ENCODE measurements at places on chromosomes 5 and 9.

DNA sequence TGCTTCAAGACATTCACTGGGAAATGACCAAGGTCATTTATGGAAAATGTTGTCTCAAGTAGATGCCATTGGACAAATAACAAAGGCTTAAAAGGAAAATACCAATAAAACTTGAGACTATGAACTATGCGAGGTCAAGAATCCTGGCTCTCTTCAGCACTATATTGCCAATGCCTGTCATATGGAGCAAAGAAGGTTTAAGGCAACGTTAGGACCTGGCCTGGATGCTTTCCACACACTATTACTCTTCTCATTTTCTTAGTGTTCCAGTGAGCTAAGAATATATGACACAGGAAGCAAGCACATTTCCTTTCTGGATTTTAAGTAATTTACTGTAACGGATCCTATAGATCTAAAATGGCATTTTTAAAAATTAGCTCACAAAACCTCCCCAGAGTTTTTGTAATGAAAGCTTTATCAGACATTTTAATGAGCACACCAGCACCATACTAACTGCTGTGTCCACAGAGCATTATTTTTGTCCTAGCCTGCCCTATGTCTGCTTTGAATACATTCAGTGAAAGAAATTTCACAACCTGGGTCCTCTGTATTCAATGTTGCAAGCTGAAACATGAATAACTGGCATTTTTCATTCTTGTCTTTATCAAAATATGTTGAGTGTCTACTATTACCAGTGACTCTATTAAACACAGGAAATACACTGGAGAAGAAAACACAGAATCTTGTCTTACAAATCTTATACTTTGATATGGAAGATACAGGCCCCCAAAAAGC, 315.6 kb downstream of the CETN3 start:
- DNase-seq = no peak

DNA sequence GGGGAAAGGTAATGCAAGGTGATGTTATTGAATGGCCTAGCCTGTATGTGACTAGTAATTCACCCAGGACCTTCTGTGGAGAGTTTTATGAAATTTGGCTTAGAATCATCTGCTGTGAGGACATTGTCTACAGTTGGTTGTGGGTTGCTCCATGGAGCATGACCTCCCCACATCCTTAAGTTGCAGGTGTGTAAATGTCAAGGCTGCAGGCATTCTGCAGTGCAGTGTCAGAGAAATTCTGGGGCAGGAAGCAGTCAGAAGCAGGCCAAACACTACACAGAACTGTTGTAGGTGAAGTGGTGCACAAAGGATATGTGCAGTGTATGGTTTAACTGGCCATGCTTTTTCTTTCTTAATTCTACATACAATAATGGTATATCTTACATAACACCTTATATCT, 588.3 kb downstream of the EBF1 start:
- no peak for DNase-seq

DNA sequence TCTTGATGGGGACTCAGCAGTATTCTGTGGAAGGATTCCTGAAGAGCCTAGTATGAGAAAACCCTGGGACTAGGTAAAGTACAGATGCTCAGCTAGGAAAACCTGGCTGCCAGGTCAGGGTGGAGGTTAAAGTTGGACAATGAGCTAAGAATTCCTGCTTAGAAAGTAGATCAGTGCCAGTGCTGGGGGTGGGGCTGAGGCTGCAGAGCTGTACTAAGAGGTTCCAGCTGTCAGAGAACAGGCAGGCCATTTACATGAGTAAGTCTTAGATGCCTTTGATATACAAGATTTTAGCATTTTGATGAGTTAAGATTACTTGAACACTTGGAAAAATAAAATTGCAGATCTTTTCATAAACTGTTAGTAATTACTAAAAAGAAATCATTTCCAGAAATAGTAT, 332.3 kb upstream of the NUDT12 start:
- no peak for DNase-seq

GRCh38 chr9:92970467-92970923, 23.2 kb downstream of the FGD3 start:
- DNase-seq = no peak

GRCh38 chr5:96079075-96079474, 117.4 kb upstream of the ELL2 start:
- DNase-seq = no peak

DNA sequence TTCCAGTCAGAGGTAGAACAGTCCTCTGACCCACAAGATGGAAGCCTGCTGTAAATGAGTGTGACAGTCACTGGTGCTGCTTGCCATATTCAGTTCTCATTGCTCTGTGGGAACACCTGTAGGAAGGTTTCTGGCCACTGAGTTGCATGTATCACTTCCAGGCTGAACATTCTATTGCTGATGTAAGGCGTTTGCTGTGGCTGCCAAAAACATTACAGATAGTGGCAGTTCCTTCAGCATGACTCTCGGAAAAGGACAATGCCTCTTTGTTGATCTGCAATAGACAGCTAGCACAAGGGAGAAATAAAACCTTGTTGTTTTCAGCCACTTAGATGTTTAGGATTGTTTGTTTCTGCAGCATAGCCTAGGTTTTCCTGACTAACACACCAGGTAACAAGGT, 217.2 kb downstream of the AGTPBP1 start:
- no peak for DNase-seq

DNA sequence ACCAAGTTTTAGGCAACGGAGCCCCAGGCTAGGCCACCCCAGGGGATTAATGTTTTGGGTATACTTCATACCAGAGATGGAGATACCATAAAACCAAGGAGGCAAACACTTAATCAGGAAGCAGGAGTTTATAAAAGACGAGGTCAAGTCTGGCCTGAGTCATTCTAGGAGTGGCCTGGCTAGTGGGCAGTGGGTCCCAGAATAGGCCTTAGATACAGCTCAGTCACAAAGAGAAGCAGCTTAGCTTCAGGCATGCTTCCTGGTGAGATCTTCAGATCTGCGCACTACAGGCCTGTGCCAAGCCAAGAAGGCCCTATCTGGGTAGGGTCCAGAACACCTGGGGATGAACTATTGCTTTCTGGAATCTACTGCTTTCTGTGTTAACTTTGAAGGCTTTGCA, 20.6 kb upstream of the NR5A1 start:
- no peak for DNase-seq

DNA sequence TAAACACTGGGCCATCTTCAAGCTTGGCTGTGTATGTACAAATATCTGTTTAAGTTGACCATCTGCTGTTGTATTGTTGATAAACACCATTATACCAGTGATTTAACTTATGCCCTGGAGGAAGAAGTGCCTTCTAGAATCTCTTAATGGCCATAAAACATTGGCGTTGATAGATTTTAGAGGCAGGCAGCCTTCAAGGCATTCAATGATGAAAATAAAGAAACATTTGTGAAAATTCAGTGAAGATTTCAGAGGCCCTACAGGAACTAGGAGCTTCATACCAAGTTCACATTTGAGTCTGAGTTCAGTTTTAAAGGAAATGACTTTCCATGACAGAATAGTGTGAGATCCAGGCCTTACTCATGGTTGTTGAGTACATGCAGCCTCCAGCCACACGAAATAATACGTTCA, 52.2 kb downstream of the MAP1B start:
- DNase-seq = no peak

DNA sequence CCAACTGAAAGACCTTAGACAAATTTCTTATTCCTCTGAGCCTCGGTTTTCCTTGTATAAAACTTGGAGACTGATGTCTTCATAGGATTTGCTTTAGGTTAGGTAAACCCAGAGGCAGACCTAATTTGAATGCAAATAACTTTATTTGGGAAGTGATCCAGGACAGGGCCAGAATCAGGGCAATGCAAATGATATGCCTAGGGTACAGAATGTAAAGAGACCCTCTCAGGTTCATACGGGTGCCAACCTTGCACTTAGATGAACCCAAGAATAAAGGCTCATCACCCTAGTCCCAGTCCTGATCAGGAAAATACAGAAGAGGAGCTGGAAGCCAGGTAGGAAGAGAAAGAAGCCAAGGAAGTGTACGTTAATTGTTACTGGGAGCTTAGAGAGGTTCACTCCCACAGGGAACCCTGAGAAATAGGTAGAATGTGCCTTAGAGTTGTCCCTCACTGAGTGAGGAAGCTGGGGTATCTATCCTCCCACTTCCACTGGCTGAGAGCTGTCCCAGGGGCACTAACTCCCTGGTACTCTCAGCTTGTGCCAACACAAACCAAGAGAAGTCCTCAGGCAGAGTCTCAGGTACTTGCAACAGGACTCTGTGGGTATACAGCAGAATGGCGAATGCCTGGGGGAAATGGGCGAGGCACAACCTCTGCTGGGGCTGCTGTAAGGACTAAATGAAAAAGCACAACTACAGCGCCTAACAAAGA, 3.1 kb upstream of the HK3 start:
- no peak for DNase-seq

GRCh38 chr5:145157841-145158240, 677.3 kb downstream of the PRELID2 start:
- DNase-seq = no peak

DNA sequence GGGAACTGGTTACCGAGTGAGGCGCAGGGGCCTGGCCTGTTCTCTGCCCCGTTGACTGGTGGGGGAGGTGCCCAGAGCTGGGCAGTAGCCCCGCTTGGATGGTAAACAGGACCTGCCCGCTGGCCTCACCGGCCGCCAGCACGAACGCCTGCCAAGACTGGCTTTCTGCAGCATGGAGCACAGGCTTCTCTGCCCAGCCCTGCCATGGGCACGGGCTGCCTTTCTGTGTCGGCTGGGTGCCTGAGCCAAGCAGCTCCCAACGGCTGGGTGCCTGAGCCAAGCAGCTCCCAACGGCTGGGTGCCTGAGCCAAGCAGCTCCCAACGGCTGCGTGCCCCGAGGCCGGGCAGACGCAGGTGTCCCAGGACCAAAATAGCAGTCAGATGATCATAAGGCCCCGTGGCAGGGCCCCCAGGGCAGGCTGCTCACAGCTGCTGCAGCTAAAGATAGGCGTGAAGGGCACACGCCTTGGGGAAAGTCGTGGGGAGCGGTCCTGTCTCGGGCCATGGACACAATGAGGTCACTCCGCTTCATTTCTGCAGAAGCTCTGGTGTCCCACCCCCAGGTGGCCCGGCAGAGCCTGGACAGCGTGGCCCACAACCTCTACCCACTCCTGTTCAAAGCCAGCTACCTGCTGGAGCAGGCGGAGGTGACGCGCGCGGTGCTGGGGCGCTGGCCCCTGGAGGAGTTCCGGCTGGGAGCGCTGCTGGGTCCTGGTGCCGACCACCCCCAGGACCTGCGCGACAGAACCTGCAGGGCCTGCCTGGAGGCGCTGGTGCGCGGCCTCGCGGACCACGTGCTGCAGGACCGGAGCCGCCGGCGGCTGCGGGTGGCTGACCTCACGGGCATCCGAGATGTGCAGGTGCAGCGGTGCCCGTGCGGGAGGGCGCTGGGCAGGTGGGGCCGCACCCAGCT, at the start of gene LRRC14B:
TSS of gene LRRC14B (plus strand) at position 460 of the 913 bp plus-strand sequence. CDS start at position 504, 44 bp downstream.
- DNase-seq = peak; percentile 85
